GM12878 (cell line): ENCODE measurements at places on chromosomes 6 and 20.

- DNase-seq = no peak
These were observed 52.4 kb downstream of the TNFAIP3 start for GRCh38 chr6:137919502-137919823.

DNA sequence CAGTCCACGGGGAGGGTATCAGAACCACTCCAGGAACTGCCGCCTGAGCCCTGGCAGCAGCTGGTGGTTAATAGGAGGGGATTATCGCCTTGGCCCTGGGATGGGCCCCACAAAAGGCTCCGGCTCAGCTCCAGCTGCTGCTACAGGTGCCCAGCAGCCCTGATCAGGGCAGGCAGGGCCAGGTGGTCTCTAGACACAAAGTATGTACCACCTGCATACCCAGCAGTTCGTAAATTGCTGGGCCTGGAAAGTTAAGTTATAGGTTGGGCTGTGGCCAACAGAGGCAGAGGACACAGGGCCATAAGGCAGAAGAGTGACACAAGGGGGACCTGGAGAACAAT lies 35.1 kb downstream of the RRBP1 start:
- DNase-seq = no peak

DNA sequence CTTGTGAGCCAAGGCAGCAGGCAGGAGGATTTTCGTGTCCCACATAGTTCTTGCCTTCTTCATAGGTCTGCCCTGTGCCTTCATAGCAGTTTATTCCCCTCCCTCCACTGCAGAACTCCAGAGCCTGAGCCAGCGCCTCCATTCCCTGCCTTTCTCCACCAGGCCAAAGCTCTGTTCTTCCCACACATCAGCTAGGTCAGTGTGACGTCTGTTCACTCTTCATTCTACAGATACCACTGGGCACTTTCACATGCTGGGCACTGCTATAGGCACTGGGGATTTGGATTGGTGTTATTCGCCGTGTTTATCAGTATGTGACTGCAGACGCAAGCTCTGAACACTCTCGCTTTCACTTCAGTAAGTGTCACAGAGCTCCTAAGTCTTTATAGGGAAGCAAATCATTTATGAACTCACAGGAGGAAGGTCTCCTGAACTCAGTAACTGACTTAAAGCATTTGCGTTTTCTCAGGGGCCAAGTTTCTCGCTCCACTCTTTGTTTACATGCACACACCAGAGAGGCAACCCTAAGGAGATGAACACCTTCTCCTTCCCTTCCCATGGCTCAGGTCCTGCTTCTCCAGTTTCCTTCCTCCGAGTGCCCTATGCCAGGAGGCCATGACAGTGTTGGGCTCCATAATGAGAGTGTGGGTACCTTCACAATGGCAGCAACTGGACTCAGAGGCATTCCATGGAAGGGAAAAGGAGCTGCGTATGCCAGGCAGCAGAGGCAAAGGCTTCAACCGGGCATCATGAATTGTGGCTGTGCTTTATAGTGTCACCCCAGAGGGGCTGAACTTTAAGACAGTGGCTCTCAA lies 6.3 kb upstream of the APMAP start:
- no peak for DNase-seq

GRCh38 chr6:7673063-7673536 lies 52.8 kb upstream of the BMP6 start:
- DNase-seq = no peak

GRCh38 chr6:11209906-11210305 lies 22.6 kb downstream of the NEDD9 start:
- no peak for DNase-seq

GRCh38 chr20:38550274-38550673 lies 30.7 kb upstream of the ADIG start:
- DNase-seq = no peak

- no peak for DNase-seq
These were observed 26.3 kb downstream of the FAM50B start for GRCh38 chr6:3875486-3875885.
